ENCODE measurements at places on chromosomes 7 and 10.

- DNase-seq = no peak
Measured at GRCh38 chr7:16874066-16874465, 7.7 kb downstream of the AGR3 start.

- no peak for DNase-seq
Measured at GRCh38 chr10:62794306-62794705, 10.2 kb upstream of the ADO start.

DNA sequence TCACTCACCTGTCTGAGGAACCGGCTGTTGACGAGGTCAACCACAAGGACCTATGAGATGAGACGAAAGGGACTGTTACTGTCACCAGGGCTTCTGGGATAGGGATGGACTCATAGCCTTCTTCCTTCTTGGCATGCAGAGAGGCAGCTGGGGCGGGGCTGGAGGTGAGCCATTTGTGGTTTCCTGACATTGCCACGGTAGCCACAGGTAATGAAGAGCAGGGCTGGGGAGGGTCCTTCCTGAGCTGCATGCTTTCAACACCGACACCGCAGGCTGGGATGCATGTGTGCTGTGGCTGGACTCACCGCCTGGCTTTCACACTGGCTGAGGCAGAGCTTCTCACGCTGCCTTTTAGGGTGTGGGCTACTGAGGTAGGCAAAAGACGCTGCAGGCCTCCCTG lies 46.4 kb upstream of the MKRN1 start:
- no peak for DNase-seq

DNA sequence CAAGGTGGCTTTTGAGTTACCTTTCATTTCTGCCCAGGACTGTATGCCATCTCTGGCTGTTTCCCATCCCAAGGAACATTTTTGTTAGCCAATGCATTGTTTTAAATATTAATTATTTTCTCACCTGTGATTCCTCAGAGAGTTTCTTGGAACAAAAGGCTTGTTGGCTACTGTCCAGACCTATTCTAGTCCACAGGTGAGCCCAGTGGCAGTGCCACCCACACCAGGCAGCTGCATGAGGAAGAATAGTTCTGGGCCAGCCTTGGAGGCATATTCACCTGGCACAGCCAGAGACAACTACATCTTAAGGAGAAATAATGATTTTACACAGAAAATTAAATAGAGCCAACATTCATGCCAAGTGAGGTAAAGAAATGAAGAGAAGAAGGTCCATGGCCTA lies 123.9 kb downstream of the C1GALT1 start:
- DNase-seq = no peak

DNA sequence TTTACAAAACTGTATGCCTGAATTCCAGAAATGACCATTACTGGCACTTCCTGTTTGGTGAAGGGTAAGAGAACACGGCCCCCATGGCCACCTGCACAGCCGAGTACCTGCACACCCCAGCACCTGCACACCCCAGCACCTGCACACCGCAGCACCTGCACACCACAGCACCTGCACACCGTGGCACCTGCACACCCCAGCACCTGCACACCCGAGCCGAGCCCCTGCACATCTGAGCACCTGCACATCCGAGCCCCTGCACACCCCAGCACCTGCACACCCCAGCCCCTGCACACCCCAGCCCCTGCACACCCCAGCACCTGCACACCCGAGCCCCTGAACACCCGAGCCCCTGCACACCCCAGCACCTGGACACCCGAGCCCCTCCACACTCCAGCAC lies 243.5 kb downstream of the DNAJB6 start:
- no peak for DNase-seq

GRCh38 chr7:151425670-151426440 lies 14.1 kb downstream of the CRYGN start:
- DNase-seq = no peak

DNA sequence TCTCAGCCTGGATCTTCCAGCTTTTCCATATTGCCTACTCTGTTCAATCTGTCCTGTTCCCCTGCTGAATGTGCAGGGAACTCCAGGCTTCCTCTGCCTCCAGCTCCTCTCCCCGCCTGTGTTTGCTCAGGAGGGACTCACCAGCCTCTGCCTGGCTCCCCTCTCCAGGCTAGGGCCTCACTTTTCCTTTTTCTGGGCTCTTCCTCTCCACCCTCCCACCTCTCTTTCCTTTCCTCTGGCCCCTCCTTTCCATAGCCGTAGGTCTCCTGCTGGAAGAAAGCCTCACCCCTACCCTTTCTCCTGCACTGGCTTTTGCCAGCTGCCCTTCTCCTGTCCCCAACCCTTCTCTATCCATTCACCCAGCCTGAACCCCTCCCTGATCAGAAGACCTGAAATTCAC lies 25.0 kb downstream of the PILRA start:
- no peak for DNase-seq

DNA sequence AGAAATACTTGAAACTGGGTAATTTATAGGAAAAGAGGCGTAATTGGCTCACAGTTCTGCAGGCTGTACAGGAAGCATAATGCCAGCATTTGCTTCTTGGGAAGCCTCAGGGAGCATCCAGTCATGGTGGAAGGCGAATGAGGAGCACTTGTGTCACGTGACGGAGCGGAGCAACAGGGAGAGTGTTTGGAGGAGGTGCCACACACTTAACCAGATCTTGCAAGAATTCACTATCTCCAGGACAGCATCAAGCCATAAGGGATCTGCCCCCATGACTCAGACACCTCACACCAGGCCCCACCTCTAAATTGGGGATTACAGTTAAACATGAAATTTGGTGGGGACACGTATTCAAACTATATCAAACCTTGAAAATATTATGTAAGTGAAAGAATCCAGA lies 89.3 kb downstream of the WIPF3 start:
- DNase-seq = no peak

GRCh38 chr10:87590705-87591588 lies 68.7 kb upstream of the PAPSS2 start:
- DNase-seq = no peak
